ENCODE measurements at places on chromosomes 3 and 15.

DNA sequence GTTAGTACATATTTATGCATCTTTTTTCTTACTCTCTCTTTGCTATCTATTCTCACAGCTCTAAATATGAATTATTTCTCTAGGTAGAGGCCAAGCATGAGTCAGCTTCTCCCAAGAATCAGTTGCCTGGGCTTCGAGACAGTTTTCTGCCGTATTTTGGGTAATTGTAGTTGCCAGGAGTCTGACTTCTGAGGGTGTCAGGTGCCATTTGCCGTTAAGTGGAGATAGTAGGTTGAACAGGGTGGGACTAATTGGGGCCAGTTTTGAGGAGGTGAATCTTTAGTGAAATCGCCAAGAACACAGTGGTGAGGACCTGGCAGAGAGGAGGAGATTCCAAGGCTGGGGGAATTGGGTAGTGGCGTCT is 7.8 kb upstream of the NRROS start:
- no peak for DNase-seq

DNA sequence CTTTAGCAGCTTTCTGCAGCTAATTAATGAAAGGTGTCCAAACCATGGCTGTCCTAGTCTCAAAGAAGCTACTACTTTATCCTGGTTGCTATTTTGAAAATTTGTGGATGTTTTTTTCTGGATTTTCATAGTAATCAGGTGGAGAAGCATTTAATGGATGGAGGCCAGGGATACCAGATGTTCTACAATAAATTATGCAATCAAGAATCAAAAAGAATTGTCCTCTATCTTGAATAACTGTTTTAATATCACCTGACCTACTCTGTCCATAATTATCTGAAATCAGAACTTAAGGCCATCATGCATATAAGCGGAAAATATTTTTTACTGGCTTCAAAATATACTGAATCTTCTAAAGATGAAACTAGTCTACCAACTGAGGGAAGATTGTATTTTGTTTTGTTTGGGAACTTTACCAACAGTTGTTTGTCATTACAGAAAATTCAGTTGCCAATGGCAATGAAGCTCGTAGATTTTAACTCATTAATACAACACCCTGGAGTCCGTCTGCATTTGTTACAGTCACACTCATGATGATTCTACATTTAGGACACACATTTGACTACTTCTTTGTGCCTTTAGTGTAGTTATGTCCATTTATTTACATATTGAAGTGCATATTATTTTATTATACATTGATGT is 762.3 kb upstream of the GRM7 start:
- no peak for DNase-seq

GRCh38 chr15:66390678-66391077 is 4.0 kb downstream of the MAP2K1 start:
- no peak for DNase-seq

DNA sequence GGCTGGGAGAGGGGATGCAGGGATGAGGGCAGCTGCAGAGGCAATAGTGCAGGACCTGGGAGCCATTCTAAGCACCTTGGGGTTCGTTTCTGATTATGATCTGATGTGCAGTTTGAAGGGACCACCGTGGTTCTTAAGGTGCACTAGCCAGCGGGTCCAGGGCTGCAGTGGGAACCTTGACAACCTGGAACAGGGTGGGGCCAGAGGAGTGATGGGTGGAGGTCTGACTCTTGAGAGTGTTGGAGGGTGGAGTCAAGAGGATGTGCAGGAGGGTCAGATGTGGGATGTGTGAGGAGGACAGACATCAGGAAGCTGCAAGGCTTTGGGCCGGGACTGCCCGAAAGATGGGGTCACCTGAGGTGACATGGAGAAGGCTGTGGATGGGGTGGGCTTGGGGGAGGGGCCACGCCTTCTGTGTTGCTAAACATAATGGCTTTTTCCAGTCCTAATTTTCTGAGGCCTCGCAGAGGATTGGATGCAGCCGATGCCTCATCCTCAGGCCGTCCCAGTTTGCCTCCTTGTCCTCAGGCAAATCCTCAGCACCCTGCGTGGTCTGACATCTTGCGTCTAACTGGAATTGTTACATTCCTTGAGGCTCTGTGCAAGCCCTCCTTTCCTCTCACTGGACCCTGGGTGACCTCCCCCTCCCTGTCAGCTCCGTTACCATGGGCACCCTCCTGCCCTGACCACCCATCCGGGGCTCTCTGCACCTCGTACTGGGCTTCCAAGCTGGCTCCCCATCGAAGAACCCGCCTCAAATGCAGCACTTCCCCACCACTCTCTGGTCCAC is 61.4 kb upstream of the TRPM1 start:
- DNase-seq, result no peak

- no peak for DNase-seq
Observed at GRCh38 chr3:10757021-10757820, 58.8 kb upstream of the SLC6A11 start.
